H1 (cell line): ENCODE measurements at places on chromosomes 3 and 15.
A peak's percentile ranks its signal among the peaks of the same experiment; 100 is the strongest.

- no peak for DNase-seq
These were observed 4.1 kb downstream of the PP2D1 start for GRCh38 chr3:20007960-20008359.

- DNase-seq = no peak
These were observed 3.8 kb upstream of the GABRR3 start for GRCh38 chr3:98038876-98039275.

GRCh38 chr3:142029791-142030190 is 119.6 kb downstream of the TFDP2 start:
- DNase-seq = no peak

DNA sequence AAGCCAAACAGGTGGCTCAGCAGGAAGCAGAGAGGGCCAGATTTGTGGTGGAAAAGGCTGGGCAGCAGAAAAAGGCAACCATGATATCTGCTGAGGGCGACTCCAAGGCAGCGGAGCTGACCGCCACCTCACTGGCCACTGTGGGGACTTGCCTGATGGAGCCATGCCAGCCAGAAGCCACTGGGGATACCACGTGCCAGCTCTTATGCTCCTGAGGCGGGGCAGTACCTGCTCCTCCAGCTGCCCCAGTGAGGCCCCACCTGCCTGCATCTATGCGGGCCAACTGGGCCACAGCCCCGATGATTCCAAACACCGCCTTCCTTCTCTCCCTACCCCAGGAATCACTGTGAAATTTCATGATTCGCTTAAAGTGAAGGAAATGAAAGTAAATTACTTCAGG is 22.9 kb upstream of the ARIH1 start:
- DNase-seq = no peak

- no peak for DNase-seq
These were observed 671.2 kb downstream of the SI start for GRCh38 chr3:164407111-164407510.

DNA sequence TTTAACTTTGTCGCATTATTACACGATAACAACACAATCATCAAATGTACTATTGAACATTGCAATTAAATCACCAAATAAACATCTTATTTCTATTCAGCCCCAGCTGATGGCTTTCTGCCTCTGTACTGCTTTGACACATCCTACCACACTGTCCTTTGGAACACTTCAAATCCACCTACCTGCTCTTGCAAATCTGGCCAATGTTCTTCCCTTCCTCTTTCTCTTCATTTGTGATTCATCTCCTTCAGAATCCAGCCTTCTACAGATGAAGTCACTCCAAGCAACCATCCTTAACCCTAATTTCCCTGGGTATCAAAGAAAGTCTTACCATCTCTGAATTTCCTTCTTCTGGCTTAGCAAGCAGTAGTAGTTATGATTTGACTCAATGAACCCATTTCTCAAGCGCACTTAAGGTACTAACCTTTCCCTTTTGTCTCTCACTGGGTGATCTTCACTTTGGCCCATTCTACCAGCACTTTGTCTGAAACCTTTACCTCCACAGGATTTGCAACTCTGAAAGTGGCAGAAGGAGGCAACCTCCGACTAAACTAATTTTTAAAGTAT is 502.9 kb downstream of the FOXP1 start:
- DNase-seq = no peak

- DNase-seq = peak; percentile 51
These were observed 738 bp downstream of the ACAP2 start for GRCh38 chr3:195441992-195442572.

DNA sequence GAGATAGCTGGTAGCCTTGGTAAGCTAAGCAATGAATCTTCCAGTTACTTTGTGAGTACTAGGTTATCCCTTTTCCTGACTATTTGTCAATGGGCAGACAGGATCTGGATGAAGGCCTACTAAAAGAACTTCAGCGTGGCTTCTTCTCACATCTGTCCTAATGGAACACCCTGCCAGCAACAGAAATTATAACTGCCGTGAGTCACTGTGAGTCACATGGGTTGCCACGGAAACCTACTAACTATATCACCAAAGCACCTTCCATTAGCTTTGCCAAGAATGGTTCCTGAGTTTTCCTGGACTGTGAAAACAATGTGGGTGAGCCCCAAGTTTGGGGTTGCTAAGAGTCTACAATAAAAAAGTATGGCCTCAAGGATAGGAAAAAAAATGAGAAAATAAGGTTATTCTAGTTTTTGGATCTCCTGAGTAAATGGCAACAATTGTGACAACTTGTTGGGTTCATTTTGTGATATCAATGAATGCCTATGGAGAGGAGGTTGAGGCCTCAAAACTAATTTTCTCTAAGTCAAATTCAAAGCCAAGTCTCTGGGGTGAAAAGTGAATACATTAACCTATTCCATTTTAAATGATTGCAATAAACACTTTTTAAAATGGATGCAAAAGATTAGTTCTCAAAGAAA is 195.1 kb upstream of the ICE2 start:
- no peak for DNase-seq

DNA sequence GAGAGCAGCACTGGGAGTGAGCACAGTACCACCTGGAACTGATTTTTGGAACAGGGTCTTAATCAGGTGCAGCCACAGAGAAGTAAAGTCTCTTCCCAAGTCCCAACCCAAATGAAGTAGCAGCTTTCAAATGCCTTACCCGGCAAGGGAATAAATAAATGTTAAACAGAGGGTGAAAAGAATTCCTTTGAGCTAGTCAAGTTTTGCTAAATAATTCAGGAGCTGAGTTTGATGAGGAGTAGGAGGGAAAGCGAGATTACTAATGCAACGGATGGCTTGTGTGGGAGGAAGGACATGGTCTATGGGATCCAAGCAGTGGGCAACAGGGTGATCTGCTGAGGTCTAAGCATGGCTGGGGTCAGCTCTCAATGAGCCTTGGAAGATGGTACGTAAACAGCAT is 204.5 kb upstream of the ST8SIA2 start:
- no peak for DNase-seq

DNA sequence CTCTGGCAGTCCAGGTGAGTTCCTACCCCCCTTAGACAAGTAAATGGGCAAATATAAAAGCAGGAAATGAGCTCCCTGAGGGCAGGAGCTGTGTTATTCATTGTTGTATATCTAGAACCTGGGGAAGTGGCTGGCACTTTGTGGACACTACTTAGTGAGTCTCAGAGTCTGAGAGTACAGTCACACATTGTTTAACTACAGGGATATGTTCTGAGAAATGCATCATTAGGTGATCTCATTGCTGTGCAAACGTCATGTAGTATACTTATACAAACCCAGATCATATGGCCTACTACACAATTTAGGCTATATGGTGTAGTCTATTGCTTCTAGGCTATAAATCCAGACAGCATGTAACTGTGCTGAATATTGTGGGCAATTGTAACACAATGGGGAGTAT is 52.4 kb downstream of the DRD3 start:
- no peak for DNase-seq

- no peak for DNase-seq
These were observed 34.0 kb downstream of the KLHL25 start for GRCh38 chr15:85760531-85761371.

DNA sequence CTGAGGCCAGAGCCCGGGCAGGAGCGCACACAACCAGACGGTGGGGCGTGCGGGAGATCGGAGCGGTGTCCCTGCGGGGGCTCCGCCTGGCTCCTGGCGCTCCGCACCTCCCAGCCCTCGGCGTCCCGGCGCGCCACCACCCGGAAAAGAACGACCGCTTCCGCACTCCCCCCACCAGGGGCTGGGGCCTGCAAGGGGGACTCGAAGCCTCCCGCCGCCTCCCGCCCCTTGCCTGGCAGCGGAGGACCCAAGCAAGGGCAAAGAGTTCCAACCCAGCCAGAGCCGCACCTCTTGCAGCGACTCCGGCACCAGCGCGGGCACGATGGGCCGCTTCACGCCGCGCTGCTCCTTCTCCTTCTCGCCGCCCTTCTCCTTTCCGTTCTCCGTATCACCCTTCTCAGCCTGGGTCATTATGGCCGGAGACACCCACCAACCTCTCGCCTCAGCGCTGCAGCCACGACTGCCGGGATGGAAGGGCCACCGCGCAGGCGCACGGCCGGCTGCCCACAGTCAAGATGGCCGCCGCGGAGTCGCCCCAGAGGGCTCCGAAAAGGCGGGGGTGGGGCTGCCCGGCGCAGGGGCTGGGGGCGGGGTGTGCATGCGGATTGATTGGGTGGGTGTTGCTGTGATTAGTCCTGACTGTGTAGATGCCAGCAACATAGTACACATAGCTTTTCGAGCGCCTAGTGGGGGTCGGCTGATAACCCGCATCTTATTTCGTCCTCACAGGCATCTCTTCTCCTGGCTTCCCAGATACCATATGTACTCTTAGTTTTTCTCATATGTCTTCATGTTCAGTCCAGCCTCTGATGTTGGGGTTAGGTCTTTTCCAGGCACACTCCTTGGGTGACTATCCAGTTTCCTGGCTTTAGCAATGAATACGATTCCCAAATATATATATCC is at the start of gene ACTR8:
Gene ACTR8, minus strand, starts transcription at position 462 of the 903 bp plus-strand sequence. Its CDS starts 51 bp downstream, at position 411.
- DNase-seq = peak; percentile 94

DNA sequence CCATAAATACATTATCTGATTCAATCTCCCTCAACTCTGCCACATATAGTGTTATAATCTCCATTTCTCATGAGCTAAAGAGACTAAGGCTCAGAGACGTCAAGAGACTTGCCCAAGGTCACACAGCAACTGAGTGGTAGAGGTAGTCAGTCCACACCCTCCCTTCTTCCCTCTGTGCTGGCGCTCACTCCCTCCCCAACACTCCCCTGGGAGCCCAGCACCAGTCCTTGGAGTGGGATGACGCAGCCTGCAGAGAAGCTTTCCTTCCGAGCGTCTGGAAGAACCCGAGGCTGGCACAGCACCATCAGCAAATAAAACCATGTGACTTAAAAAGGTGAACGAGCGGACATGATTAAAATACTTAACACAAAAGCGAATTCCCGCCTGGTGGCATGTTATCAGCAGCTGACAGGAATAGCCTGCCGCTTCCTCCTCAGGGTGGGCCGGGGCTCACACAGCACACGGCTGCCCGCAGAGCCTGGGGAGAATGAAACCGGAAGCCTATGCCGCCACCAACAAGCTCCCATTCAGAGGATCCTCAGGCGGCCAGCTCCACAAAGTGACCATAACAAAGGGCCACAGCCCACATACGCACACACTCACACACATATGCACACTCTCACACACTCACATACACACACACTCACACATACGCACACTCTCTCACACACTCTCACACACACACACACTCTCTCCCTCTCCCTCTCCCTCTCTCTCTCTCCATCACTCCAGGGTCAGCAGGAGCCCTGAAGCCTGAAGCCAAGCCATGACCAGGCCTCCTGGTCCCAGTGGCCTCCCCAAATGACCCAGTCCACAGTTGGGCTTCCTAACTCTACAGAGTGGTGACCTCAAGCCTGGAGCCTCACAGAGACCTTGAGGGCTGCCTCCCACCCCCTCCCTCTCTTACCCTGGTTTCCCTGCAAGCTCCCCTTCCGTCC is 120.5 kb downstream of the XXYLT1 start:
- DNase-seq = peak; percentile 29

GRCh38 chr15:75591655-75592364 is 12.7 kb upstream of the PTPN9 start:
- no peak for DNase-seq

DNA sequence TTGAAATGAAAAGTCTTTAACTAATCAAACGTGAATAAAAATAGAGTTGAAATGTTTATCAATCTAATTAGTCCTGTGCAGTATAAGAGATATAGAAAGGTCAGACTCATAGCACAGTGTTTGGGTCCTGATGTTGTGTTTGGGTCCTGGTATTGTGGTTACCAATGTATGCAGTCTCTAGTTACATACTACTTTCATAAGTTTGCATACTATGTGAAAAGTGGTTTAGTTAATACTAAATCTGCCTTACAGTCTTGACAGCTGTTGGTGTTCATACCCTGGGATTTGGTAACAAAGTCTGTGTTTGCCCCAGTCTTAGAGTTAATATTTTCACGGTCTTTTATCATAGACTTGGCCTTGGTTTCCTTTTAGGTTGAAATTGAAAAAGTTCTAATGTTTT is 41.7 kb downstream of the KIF15 start:
- no peak for DNase-seq

GRCh38 chr3:158935846-158936245 is 134.0 kb downstream of the MFSD1 start:
- no peak for DNase-seq
